ENCODE measurements at places on chromosomes 16 and 17.
A peak's percentile ranks its signal among the peaks of the same experiment; 100 is the strongest.

GRCh38 chr16:73113336-73113735 is 65.4 kb upstream of the ZFHX3 start:
- no peak for DNase-seq

- no peak for DNase-seq
Observed at GRCh38 chr16:3317315-3317999, 12.2 kb downstream of the ZNF75A start.

DNA sequence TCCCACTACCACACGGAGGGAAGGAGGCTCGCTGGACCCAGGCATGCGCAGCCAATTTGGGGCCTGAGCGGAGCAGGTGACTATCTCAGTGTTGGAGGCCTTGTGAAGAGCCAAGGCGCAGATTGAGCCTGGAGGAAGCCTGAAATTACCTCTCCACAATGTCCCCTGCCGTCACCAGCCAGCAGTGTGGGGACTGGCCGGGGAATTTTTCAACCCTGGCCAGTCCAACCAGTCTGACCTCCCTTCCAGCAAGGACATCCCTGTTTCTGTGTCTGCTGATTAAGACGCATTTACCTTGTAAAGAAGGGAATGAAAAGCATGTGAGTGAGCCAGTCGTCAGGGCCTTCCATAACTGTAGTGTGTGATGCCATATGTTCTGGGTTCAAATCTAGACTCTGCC is 198.1 kb upstream of the IRX3 start:
- no peak for DNase-seq

GRCh38 chr17:30414486-30414885 is 35.8 kb downstream of the CPD start:
- no peak for DNase-seq

DNA sequence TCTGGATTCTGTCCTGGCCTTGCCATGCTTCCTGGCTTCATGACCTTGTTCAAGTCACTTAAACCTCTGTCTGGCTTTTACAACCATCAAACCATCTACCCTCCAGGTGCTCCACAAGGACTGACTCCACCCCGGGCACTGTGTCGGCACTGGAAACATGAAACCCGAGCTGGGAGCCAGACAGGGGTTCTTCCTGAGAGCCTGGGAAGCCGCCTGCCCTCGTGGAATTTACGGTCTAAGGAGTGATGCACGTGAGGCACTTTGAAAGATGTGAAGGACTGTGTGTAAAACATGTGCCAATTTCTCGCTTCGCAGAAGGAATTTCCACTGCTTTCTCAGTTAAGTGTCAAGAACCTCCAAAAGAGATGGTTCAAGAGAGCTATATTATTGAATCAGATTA is 11.6 kb downstream of the CDK5R1 start:
- no peak for DNase-seq

DNA sequence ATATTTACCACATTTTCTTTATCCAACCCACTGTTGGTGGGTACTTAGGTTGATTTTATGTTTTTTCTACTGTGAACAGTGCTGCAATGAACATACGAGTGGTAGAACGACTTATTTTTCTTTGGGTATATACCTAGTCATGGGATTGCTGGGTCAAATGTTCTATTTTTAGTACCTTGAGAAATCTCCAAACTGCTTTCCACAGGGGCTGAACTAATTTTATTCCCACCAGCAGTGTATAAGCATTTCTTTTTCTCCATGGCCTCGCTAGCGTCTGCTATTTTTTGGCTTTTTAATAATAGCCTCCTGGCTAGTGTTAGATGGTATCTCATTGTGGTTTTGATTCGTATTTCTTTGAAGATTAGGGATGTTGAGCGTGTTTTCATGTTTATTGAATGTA is 202.3 kb downstream of the LGALS9B start:
- no peak for DNase-seq

- DNase-seq: peak; percentile 37
Observed at GRCh38 chr17:50269477-50270434, 4.5 kb upstream of the TMEM92 start.

GRCh38 chr17:16329519-16330271 is 23.6 kb downstream of the CENPV start:
- DNase-seq: no peak

DNA sequence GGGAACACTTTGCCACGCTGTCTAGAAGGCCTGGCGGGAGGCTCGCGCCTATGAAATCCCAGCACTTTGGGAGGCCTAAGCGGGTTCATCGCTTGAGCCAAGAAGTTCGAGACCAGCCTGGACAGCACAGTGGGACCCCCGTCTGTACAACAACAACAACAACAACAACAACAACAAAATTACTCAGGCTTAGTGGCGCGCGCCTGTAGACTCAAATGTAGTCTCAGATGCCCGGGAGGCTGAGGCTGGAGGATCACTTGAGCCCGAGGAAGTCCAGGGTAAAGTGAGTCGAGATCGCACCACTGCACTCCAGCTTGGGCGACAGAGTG is 297 bp upstream of the SLFN13 start:
- DNase-seq: no peak

GRCh38 chr17:50280068-50280467 is 5.8 kb downstream of the TMEM92 start:
- no peak for DNase-seq

DNA sequence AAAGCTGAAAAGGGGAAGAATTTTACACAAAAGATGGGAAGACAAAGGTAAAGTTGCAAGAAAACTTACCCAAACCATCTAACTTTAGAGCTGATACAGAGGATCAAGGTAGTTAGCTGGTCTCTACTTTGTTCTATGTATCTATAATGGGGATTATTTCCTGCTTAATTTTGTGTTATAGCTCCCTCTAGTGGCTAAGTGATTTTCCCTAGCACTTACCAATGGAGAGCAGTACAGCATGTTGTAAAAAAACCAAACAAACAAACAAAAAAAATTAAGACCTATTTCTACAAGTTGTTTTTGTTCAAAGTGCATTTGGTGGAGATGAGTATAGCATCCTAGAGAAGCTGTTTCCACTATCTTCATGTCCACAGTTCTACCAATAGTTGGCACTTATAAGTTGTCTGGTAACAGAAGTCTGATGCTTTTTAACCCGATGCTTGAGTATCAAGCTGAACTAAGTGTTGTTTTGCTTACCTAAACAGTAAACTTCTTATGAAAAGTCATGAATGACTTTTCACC is 7.5 kb downstream of the SRSF1 start:
- DNase-seq: no peak

DNA sequence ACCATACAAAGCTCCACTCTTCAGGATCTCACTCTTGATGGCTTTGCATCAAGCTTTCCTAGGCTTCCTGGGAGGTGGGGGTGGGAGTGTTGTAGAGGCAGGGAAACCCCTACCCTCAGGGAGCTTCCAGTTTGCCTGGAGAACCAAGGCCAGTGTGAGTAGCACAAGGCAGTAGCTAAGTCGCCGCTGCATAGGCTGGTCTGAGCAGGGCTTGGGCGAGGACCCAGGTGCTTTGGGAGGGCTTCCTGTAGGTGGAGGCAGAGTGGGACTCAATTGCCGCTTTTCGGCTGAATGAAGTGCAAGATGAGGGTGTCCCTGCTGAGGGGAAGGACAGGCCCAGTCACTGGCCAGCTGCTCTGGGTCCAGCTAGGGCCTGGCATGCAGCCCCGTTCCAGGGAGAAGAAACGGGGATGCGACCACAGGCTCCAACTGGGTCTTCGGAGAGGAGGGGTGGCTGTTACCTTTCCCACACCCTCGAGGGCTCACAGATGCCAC is 3.9 kb downstream of the CD79B start:
- no peak for DNase-seq

DNA sequence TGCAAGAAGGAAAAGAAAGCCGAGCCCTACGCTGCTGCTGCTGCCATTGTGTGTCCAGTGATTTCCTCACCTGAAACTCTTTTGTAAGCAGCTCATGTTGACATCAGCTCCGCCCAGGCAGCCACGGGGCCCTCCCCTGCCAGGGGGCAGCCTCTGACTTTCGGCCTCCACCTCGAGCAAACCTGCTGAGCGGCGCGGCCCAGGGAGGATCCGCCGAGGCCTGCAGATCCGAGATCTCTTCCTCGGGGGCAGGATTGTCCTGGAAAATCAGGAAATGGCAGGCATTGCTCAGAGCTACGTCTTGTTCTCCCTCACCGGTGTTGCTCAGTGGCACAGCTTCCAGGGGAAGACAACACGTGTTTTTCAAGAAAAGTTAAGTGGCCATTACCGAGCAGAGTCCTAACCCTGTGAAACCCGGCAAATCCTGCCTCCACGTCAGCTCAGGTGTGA is 35.6 kb upstream of the ZNF750 start:
- DNase-seq: peak; percentile 50

DNA sequence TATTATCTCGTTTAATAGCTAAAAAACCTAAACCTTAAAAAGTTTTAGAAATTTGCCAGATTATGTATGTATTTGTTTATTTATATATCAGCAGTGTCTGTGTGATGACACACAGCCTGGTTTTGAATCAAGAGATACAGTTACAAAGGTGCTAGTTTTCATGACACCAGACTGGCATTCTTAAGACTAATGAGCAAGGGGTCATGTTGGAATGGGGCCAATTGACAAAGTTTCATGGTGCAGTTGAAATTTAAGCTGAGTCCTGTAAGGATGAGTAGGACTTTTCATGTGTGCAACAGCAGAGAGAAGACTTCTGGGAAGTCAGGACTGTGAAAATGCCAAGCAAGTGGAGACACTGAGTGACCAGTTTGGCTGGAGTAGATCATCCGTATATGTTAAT is 3.2 kb upstream of the KRT10 start:
- no peak for DNase-seq

- DNase-seq: no peak
Observed at GRCh38 chr17:27792095-27792494, 8.2 kb downstream of the NOS2 start.

- no peak for DNase-seq
Observed at GRCh38 chr16:69253870-69254341, 57.2 kb upstream of the VPS4A start.

GRCh38 chr16:47371271-47372014 is 89.4 kb downstream of the ITFG1 start:
- DNase-seq: no peak

DNA sequence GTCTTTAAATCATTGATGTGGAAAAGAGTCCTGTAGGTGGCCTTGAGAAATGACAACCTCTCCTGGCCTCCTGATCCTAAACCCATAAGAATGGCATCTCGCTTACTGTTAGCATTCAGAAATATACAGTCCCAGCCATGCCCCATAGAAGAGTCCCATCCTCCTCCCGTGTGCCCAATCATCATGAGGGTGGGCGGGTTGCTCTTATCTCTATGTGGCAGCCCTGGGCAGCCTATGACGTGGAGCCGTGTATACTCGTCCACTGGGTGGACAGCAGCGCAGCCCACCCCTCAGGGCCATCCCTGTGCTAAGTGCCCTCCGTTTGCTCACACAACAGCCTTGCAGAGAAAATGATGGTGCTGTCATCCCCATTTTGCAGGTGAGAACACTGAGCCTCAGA is 105.3 kb downstream of the AMFR start:
- DNase-seq: no peak

DNA sequence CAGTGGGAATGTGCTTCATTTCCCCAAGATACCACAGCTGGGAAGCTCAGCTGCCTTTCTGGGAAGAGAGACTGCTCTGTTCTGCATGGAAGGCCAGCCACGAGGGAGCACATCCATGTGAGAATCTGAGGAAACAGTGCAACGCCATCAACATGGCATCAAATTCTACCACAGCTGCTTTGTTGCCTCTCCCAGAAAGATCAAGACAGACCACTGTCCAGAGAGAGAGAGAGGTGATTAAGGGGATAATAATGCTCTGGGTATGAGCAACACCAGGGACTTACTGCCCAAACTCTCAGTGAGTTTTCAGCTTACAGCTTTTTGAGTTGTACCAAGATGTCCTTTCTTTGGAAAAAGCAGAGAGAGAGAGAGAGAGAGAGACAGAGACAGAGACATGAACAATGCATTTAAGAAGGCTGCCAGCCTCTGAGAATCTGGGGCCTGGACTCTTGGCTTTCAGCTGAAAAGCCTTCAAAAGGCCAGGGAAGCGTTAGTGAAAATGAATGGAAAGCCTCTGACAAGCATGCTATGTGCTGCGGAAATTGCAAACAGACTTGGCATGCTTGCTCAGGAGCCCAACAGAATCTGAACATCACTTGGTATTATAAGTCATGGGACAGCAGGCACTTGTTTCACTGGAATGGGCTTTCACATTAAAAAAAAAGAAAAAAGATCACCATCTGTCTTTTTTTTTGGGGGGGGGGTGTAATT is 223.1 kb downstream of the MAP2K6 start:
- DNase-seq: no peak
